BE2C (cell line): ENCODE measurements at places on chromosomes 3 and 15.

DNA sequence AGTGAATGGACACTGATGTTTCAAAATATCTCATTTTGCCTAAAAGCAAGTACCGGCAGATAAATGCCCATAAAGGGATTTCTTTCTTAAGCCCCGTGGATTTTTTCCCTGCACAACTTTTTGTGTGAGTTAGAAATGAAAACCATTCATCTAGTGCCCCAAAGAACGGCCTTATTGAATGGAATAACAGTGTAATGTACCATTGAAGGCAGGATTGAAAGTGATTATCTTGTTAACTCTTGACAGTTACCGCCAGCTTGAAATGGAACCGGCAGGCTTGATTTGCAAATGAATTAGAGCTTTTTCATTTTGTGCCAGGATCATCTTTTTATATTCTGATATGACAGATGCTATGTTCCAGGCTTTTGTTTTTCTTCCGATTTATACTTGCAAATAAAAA is 162.2 kb downstream of the RSRC1 start:
- no peak for DNase-seq

DNA sequence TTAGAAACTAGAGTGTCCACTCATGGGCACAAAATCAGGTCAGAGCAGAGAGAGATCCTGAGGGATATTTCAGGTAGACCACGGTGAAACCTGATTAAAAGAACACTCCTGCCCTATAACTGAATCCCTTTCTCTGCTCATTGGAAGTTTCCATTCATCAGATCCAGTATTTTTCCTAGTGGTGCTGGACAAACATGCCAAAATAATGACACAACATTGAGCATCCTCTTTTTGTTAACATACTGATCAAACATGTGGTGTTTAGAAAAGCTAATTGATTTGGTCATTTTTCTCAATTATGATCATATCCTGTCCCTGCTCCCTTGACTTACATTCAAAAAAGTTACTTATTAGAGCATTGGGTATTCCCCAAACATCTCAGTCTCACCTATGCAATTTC is 27.2 kb downstream of the PTX3 start:
- DNase-seq, result no peak

DNA sequence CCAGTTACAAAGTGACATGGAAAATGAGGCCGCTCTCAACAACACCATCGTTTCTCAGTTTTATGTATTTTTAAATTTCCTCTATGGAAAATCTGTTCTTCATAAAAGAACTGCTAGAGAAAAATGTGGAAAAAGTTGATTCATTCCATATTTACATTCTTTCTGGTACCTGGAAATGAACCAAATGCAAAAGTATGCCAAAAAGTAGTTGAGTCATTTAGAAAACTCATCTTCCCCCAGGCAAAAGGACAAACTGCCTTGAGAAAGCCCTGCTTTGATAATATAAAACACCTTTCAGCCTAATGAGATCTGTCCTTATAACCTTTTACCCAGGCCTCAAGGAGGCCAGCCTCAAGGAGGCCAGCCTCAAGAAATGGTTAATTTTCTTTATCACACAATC is 283.0 kb upstream of the VEPH1 start:
- DNase-seq, result no peak

GRCh38 chr15:49752517-49752916 is 131.7 kb downstream of the DTWD1 start:
- DNase-seq, result no peak

DNA sequence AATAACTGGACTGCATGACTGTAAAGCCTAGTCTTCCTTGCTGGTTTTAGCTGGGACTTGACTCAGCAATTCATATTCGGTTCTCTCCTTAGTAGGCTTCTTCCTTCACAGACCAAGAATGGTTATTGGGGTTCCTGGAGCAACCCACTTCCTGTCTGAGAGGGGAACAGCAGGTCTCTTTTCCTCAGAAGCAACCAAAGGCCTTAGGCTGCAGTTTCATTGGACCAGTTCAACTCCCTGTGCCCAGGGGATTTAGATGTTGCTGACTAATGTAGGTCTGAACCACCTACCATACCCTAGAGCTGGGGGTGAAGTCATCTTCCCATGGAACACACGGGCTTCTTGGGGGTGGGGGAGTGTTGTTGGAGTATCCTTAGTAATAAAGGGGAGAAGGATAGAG is 84.0 kb upstream of the SKOR1 start:
- no peak for DNase-seq

DNA sequence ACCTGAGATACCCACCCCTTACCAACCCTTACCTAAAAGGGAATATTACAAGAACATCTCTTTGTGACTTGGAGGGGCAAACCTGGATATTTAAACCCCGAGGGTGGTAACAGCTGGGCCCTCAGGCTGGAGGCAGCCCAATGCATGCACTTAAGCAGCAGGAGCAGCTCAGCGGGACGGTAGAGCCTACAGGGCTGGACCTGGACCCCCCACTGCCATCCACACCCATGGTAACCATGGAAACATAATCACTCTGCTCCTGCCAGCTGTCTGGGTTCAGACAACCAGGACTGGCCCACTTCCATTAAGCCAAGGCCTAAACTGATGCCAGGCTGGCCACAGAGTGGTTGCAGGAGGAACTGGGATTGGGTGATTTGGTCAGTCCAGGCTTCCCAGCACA is 52.8 kb downstream of the ETFA start:
- no peak for DNase-seq

DNA sequence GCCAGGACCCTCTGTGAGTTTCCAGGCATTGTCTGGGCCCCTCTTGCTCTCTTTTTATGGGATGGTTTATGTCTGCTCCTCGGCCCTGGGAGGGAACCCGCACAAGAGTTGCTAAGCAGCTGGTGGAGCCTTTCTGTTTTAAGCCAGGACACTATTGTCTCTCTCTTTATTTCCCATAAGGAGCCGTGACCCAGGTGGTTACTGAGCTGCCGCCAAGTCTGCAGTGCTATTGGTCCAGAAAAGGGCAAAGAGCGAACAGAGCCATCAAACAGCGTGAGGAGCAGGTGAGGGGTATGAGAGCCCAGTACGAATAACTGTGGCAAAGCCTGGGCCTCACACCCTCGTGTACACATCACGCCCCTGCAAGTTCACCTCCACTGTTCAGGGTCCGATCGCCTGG is 280.2 kb downstream of the SHQ1 start:
- no peak for DNase-seq

GRCh38 chr3:191531434-191531972 is 70.5 kb downstream of the PYDC2 start:
- DNase-seq, result no peak

DNA sequence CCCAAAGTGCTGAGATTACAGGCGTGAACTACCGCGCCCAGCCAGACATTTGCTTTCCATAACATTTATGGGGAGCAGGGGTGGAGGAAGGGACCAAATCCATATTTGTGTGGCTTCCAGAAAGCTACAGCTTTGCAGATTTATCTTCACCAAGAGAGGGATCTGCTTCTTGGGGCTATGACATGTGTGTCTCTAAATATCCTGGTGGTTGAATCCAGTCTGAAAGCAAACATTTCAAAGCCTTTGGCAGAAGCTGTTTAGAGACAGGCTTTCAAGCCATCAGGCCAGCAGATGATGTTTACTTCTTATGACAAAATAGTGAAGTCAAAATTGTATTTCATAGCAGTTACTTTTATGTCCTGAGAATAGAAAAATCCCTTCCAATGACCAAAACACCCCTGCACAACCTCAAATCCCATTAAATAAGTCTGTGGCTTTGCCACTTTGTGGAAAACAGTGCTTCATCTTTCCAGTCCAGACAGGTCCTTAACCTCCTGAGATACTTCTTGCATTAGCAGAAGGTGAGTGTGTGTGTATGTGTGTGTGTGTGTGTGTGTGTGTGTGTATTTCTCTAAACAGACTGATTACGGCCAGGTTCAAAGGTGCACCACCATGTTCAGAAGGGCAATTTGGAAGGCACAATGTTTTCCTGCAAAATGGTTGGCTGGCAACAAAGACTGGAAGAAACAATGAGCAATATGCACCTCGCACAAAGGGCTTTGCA is 191.4 kb upstream of the LRIG1 start:
- no peak for DNase-seq

- no peak for DNase-seq
Measured at GRCh38 chr3:98690876-98691275, 72.3 kb upstream of the ST3GAL6 start.

DNA sequence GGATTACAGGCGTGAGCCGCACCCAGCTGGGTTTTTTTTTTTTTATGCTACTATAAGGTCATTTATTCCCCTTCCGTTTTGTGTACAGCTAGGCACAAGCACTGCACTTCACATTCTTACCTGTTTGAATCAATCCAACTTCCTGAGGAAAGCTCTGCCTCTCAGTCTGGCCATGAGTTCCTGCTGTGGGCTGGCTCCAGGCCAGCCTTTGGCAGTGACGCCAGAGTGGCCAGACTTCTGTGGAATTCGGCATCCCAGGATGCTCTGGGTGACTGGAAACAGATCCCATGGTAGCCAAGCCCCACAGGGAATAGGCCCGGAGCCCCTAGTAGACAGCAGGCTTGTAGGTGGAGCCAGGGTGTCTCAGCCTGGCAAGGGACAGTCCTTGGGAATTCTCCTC is 21.5 kb upstream of the TIMP4 start:
- DNase-seq, result peak; percentile 66

DNA sequence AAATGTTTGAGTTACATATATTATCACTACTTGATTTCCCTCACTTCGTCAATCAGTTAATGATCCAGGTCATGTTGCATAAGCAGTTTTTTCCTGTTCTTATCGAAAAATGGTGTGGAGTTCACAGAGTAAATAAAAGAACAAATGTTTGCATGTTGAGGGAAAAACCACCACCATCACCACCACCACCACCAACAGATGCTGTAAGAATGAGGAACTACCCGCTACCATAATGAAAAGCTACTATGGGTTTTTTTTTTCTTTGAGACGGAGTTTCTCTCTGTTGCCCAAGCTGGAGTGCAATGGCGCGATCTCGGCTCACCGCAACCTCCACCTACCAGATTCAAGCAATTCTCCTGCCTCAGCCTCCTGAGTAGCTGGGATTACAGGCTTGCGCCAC is 27.6 kb downstream of the RUBCN start:
- no peak for DNase-seq

DNA sequence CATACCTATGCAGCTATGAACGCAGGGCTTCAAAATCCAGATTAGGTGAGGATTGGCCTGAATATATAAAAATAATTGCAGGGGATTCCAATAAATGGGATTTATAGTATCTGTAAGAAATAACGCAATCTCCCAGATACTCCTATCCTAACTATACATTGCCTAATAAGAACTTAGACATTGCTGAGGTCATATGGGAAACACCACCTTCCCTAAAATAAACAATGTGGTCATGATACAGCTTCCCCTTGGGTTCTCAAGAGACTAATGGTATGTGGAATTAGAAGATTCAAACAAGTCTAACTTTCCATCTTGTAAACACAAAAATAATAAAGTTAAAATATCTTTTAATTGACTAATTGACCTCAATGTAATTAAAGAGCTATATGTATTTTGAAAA is 28.2 kb downstream of the UBE3A start:
- DNase-seq, result no peak

DNA sequence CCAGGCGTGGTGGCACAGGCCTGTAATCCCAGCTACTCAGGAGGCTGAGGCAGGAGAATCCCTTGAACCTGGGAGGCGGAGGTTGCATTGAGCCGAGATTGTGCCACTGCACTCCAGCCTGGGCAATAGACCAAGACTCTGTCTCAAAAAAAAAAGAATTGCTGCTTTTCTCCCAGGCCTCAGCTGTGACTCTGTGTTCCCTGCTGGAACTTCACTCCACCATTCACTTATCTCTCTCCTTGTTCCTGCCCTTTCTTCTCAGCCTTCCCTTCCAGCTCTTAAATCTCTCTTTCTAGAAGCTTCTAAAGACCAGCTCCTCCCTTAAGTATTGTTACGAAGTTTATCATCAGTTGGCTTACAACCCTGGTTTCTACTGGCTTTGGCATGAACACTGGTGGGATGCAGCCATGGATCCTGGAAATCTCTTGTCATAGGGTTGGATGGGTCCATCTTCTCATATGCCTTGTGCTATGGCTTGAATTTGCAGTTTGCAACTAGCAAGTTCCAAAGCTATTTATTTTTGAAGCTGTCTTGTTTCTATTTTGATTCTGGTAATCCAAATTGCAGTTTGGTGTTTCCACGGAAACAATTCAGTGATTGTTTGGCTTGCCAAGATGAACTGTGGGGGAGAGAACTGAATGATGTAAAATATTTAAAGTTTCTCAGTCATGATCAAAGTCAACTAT is 10.5 kb downstream of the C3orf62 start:
- DNase-seq, result no peak

- peak; percentile 3 for DNase-seq
Measured at GRCh38 chr15:99438224-99438585, 127.6 kb upstream of the MEF2A start.

- DNase-seq, result no peak
Measured at GRCh38 chr3:100384733-100385525, 16.0 kb downstream of the TOMM70 start.

- no peak for DNase-seq
Measured at GRCh38 chr3:158737976-158738615, 5.8 kb upstream of the RARRES1 start.

DNA sequence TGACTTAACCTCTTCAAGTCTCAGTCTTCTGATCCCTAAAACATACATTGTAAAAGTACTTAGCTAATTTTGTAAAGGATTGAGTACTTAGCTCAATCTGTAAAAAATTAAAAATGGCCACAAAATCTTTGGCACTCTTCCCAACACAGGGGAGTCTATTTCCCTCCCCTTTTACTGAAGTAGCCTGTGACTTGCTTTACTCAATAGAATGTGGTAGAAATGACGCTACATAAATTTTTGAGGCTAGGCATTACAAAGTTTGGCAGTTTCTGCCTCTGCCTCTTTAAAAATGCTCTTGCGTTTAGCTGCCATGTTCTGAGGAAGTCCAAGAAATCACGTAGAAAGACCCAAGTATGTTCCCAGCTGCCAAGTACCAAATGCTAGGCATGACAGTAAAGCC is 80.2 kb downstream of the CBLB start:
- DNase-seq, result no peak

- no peak for DNase-seq
Measured at GRCh38 chr3:64505419-64505818, 182.4 kb downstream of the ADAMTS9 start.

GRCh38 chr3:193574488-193575070 is 18.4 kb upstream of the OPA1 start:
- DNase-seq, result no peak

GRCh38 chr3:120196812-120197211 is 88.2 kb downstream of the GPR156 start:
- DNase-seq, result no peak

- no peak for DNase-seq
Measured at GRCh38 chr15:49288391-49288790, 118.3 kb downstream of the GALK2 start.

DNA sequence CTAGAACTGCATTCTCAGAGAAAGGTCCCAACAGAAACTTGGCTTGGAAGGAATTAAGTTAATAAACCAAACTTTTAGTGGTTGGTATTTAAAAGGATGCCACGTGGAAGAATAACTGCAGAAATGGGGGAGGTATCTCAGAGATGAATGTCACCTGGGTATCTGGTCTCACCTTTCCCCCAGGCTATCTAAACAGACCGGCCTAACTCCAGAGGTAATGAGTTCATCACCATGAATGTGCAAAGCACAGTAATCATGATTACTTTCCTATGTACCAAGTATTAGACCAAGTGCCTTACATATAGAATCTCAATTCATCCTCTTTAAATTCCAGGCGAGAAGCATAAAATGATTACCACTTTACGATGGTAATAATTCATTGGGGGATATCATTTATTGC is 80.8 kb downstream of the FBN1 start:
- DNase-seq, result no peak
